Activated CD4-positive, alpha-beta T cell treated with anti-CD3 and anti-CD28 coated beads for 4 hours (primary cell): ENCODE measurements at places on chromosomes 2 and 18.

GRCh38 chr18:45686891-45687611 lies 36.9 kb upstream of the SLC14A1 start:
- peak; percentile 47 for DNase-seq

DNA sequence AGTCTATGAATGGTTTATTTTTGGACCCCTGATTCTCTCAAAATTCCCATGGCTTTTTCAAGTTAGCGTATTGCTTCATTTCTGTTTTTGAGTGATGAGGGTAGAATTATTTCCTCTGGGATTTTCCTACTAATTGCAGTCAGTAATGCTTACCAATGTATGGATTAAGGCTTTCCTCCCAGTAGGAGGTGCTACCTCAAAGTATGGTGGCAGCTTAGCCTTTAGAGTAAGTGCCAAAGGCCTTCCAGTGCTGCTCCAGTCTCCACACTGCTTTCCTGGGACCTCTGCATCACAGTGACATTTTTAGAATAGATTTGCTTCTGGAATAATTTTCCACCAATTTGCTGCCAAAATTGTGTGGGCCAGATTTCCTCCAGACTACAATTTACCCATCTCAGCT lies 16.2 kb upstream of the SSB start:
- no peak for DNase-seq

DNA sequence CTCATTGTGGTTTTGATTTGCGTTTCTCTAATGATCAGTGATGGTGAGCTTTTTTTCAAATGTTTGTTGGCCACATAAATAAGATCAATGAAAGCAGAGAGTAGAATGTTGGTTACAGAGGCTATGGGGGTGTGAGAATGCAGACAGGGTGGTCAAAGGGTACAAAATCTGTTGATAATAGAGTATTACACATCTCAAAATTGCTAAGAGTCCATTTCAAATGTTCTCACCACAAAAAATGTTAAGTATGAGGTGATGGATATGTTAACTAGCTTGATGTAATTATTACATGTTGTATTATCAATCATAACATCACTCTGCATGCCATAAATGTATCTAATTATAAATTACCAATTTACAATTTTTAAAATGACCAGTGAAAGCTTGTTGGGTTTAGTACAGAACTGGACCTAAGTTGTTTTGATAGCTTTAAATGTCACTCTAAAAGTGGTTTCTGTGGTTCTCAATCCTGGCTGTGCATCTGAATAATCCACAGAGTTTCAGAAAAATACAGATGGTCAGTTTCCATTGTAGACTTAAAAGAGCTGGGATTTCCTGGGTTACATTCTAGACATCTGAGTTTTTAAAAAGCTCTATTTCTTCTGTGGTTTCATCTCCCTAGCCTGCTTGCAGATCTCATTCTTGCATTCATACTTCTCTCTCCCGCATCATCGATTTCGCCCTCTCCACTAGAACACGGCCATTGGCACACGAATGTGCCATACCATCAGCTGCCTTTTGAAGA lies 286.0 kb upstream of the LYPD1 start:
- no peak for DNase-seq

GRCh38 chr2:62565309-62565908 lies 59.4 kb upstream of the TMEM17 start:
- DNase-seq: no peak
